ENCODE measurements at places on chromosomes 3 and 15.

- no peak for DNase-seq
Measured at GRCh38 chr3:172315401-172316091, 132.7 kb downstream of the GHSR start.

- no peak for DNase-seq
Measured at GRCh38 chr3:49255112-49255511, 21.9 kb downstream of the C3orf62 start.

GRCh38 chr3:21913791-21914190, 162.8 kb upstream of the ZNF385D start:
- no peak for DNase-seq

GRCh38 chr3:74269689-74270088, 344.8 kb downstream of the CNTN3 start:
- no peak for DNase-seq

- no peak for DNase-seq
Measured at GRCh38 chr3:187726564-187726963, 18.7 kb downstream of the BCL6 start.

DNA sequence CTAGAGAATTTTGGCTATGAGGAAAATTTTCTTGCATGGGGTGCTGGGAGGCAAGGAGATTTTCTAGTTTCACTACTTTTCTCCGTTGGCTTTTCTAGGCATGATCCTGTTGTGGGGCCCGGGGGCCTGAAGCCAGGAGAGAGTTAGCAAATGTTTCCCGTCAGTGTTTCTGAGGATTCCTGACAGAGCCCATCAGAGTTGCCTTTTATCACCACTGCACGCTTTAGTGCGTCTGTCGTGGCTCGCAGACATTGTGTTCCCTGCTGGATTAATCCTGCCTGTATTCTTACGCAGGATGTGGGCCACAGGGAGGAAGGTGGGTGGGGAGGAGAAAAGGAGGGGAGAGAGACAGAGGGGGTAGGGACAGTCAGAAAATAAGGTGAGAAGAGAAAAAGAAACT, 18.1 kb upstream of the BOC start:
- DNase-seq: no peak

DNA sequence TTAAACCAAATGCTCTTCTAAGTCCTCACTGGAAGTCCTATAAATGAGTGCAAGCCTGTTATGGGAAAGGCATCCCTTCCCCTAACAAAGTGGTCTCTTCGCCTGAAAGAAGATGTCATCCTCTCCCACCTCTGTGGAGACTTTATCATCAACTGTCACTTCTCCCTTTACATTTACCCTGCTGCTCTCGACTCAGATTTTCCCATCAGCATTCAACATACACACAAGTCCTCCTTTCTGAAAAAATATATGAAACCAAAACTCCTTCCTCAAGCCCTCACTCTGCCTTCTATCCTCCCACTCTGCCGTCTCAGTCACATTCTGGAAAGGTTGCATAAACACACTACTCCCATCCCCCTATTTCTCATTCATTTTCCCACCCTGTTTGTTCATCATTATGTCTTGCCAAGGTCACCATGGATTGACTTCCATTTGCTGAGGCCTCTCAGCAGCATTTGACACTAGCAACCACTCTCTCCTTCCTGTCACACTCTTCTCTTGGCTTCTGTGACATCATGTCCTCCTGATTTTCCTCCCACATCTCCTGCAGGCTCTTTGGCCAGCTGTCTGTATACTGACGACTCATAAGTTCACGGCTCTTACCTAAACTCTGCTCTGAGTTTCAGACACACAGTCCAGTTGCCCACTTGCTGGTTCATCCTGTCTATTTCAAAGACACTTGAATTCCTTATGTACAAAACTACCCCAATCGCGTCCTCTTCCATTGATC, 70.3 kb upstream of the SMAD3 start:
- DNase-seq: no peak

- no peak for DNase-seq
Measured at GRCh38 chr15:52421029-52421428, 107.7 kb downstream of the MYO5A start.

DNA sequence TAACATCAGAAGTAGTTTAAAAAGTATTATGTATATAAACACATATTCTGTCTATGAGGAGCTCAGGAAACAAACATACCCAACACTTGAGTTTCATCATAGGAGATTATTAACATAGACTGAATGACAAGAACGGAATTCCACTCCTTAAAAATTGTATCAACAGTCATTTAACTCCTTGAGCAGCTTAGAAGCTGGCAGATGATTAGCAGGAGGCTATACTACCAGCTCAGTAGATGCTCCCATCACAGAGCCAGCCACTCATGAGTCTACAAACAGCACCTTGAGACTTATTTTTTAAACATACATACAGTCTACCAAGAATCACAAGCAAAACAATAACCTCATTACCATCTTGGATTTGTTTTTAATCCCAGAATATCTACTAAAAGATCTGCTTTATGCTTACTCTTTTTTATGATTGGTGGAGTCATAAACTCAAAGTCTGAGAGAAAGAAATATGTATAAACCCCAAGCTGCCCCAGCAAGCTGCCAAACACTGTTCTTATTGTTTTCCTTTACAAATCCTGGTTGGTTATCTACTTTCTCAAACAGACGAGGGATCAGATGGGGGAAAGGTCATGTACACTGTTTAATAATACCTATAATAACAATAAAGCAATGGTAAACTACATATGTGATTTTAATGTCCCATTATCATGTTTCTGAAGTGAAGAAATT, 59.5 kb downstream of the CBLB start:
- DNase-seq: no peak

DNA sequence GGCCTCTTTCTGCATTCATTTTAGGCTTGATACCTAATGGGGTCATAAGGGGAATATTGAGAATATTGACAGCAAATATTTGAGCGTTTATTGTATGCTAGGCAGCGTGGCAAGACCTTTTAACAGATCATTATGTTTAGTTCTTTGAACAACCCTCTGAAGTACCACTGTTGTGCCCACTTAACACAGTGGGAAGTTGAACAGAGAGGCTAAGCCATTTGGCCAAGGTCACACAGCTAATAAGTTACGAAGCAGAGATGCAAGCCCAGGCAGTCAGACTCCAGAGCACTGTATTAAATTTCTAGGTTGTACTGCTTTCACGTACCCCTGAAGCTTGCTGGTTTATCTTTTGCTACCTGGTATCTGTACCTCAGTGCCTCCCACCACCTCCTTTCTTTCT, 1.1 kb downstream of the RAB7A start:
- no peak for DNase-seq

GRCh38 chr3:57007521-57008460, 52.7 kb upstream of the SPATA12 start:
- DNase-seq: no peak

Measured in CD4-positive, alpha-beta T cell treated with Interleukin-4 for 4 hours (primary cell).